COR-L47 (cell line): ENCODE measurements at places on chromosomes 2 and 18.

GRCh38 chr2:100702438-100703109 is 117.4 kb upstream of the NPAS2 start:
- no peak for DNase-seq

GRCh38 chr2:7825591-7826312 is 856.1 kb upstream of the ID2 start:
- no peak for DNase-seq

DNA sequence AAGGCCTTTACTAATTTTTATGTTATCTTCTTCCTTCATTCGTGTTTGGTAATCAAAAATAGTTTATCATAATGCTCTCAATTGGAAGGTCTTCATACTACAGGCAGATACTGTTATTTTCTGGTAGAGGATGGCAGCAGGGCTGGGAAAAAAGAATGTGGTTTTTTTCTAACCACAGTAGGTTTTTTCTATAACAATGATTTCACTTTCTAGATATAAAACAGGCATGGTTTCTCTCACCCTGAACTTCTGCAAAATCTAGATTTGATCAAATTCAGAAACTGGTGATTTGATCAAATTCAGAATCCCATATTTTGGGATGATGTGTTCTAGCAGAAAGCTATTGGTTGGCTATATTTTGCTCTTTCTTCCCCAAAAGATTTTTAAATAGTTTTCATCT is 27.6 kb downstream of the BCL11A start:
- DNase-seq, result no peak

DNA sequence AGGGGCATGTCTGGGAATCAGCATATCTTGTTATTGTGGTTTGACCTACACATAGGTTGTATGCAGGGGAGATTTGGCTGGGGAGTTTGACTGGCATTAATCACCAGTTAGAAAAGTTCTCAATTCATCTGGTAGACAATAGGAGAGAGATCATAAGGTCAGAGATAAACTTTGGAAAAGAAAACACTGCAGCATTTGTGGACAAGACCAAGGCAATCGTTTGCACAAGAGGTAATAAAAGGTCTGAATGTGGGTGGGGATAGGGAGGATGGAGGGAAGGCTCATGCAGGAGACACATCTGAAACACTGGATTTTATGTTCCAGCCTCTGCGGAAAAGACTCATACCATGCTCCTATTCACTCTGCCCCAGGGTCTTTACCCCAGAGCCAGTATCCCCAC is 136.9 kb downstream of the MAIP1 start:
- no peak for DNase-seq

DNA sequence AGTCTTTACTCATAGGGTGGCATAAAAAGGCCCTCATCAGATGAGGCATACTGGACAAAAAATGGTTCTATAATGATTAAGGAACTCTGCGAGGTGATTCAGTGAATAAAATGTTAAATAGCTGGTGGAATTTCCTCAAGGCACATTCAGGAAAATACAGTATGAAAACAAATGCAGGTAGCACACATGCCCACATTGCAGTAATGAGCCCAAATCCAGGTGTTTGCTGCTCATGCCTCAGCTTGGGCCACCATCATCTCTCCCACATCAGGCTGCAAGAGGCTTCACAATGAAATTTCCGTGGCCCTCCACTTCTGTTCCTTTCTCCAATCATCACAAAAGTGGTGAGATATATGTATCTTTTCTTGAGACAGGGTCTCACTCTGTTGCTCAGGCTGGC is 298.3 kb downstream of the NBAS start:
- DNase-seq, result no peak
